ENCODE measurements at places on chromosomes 7 and 10.

GRCh38 chr10:117653170-117653515 lies 110.6 kb downstream of the EMX2 start:
- DNase-seq, result no peak

GRCh38 chr7:2688409-2689342 lies 674 bp downstream of the AMZ1 start:
- no peak for DNase-seq

DNA sequence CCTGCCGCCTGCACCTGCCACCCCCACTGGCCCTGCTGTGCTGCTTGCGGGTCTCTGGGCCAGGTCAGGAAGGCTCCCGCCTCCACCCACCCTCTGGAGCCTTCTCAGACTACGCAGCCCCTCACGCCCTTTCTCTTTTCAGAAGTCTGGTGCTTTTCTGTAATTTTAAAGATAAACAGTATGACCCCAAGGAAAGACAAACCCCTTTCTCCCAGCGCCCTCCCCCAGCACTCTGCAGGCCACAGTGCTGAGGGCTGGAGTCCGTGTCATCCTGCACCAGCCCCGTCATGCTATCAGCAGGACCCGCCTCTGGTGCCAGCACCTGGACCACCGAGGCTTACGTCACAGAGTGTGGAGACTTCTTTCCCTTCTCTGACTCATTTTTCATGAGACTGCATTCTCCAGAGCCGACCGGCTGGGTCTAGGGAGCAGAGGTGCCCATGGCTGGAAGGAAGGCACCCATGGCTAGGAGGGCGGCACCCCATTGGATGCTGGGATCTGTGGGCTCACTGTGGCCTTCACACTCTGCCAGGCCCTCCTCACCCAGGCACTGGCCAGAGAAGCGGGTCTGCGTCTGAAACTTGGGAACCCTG lies 53.4 kb downstream of the CFAP46 start:
- DNase-seq, result no peak

DNA sequence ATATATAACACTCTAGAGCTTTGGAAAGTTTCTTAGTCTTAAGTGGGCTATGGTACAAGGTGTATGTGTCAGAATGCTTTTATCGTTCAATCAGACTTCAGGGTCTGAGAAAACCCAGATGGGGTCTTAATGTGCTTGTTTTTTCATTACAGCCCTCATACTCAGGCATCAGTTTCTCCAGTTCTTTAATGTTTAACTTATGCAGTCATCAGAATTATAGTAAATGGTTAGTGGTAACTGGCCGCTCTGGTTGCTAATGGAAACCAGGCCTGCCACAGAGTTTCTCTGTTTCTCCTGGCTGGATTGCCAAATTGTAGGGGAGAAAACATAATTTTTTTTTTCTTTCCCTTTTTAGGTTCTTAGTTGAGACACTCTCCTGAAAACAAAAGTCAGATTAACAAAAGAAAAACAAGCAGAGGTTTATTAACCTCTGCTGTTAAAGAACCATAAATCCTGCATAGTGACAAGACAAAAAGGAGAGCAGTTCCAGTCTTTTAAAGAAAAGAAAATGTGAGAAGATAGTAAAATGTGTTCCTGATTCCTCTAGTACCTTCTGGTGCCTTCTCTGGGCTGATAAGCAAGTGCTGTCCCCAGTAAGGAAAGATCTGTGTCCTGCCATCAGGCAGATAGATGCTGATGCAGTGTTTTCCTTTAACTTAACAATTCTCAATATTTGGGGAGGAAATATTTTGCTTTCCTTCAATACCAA lies 21.5 kb upstream of the GHITM start:
- no peak for DNase-seq

DNA sequence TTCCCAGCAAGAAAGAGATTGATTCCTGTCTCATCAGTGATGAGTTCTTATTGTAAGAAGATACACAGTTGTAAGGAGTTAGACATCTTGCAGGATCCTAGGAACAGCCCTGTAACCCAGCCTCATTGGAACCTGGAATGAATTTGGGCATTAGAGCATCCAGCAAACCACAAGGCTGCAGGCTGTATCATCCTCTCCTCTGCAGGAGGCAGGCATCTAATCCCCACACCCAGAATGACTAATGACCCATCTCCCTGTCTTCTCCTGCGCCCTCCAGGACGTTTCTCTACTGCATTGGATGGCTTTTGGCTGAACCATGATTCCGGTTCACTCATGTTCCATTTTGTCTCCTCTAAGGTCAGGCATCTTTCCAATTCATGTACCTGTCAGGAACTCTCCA lies 233.9 kb downstream of the POU6F2 start:
- no peak for DNase-seq

DNA sequence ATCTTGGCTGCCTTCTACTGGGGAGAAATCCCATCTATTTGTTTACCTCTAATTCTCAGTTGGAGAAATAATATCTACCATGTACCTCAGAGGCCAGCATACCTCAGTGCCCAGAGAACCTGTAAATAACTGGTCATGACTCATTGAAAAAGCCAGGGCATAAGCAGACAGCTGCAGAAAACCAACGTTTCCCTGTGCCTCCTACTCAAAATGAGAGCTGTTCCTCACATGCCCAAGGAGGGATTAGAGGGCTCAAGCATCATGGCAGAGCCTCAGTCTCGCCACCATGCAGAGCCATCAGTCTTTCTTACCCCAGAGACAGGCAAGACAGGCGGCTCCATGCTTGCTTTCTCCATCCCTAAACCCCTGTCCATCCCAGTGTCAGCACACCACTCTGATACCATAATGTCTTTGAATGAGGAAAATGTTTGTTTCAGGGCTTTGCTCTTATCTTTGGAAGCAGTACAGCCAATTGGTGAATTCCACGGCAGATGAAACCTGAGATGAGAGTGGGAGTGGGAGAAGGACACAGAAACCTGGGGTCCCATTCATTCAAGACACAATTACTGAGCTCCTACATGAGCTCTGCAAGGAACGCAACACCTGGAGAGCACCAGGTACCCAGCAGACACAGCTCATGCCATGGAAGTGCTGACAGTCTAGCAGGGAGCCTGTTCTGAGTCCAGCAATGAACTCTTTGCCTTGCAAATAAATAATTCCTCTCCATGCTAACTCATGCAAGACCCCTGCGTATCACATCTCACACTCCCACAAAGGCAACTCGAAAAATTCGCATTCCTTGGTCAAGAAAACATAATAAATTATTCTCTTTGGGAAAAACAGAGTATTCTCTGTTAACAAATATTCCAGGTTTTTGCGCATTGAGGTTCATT lies 21.1 kb downstream of the PON1 start:
- no peak for DNase-seq

GRCh38 chr7:12239806-12240205 lies 28.7 kb downstream of the TMEM106B start:
- DNase-seq, result no peak

DNA sequence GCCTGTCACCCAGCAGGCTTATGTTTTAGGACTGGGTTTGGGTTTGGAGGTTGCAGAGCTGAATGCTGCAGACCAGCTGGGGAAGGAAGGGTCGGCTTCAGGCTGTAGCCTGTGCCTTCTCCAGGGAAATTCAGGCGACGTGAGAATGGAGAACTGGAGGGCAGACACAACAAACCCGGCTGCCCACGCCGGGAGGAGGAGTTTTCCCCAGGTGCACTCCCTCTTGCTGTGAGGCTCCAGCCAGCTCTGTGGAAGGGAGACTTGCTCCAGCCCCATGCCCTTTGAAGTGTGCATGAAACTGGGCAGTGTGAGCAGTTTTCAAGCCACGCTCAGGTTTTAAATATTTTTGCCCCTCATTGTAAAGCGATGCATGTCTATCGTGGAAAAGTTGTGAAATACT lies 279.1 kb downstream of the CCSER2 start:
- DNase-seq, result no peak

DNA sequence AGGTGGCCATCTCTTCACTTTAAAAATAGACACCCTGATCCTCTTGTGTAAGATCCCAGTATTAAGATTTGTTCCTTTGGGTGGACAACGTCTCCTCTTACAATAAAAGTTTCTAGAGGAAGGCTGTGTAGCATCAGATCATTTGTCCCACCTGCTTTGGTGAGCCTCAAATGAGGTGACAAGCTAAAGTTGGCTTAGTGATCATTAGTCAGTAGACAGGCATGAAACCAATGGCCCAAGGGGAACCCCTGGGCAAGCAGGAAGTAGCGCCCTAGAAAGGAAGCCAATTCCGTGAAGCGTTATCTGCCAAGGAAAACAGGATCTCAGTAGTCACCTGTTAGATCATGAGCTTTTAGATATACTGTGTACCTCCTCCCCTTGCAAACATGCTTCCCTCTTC lies 66.8 kb downstream of the PCGF5 start:
- no peak for DNase-seq

DNA sequence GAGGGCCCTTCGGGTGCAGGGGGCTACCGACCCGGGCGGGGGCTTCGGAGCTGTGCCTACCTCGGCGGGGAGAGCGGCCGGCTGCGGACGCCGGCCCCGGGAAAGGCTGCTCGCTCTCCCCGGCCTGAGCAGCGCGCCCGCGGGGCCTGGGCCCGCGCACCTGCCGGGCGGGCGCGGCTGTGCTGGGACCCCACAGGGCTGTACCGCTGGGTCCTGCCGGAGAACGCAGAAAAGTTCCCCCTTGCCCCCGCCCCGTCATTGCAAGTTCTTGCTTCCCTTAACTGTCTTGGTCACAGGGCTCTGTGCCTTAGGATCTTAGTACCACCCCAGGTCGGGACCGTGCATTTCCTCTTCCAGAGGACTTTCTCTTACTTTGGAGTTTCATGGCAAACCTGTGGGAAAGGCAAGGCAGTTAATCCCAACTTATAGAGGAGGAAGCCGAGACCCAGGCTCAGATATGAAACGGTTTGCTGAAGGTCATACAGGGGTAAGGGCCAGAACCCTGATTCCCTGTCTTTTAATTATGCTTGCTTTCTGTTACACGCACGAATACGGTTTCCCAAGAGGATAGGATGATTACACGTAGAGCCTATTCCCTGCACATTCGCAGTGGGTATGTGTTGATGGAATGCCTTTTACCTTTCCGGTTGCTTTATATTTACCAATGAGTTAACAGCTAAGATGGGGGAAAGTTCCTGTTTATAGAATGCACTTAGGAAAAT lies 652 bp downstream of the PCGF5 start:
- DNase-seq, result no peak

GRCh38 chr10:124353896-124354295 lies 64.8 kb downstream of the OAT start:
- DNase-seq, result no peak

DNA sequence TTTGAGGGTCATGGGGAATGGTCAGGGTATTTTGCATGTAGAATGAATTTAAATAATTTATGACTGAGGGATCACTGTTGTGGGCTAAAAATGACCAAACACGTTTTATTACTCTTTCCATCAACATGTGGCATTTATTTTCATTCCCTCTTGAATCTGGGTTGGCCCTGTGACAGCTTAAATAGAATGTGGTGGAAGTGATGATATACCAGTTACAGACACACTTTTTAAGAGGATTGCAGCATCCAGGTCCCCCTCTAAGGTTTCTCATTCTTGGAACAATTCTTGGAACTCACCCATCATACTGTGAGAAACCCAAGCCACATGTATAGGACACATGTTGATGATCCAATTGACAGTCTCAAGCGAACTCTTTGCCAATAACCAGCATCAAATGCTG lies 272.4 kb downstream of the ETV1 start:
- DNase-seq, result no peak

DNA sequence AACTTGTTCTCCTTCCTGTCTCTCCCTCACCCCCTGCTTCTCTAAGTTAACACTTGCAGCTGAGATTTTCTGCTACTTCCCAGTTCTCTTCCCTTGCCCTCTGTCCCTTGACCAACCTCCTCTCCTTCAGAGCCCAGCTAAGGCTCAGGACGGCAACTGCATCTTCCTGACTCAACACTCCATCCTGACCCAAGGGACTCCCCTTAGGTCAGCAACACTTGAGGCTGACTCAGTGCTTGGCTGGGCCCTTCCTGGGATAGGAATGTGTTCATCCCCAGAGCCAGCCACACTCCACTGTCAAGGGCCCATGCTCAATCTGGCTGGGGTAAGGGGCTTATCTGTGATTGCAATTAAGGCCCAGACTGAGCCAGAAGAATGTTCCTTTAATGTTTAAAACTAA lies 3.4 kb downstream of the CALHM2 start:
- DNase-seq, result no peak

- DNase-seq, result no peak
Measured at GRCh38 chr10:28914701-28915100, 237.4 kb downstream of the BAMBI start.

GRCh38 chr10:17023386-17024298 lies 106.0 kb downstream of the CUBN start:
- DNase-seq, result no peak

GRCh38 chr10:99854860-99855259 lies 72.4 kb downstream of the ABCC2 start:
- DNase-seq, result no peak

DNA sequence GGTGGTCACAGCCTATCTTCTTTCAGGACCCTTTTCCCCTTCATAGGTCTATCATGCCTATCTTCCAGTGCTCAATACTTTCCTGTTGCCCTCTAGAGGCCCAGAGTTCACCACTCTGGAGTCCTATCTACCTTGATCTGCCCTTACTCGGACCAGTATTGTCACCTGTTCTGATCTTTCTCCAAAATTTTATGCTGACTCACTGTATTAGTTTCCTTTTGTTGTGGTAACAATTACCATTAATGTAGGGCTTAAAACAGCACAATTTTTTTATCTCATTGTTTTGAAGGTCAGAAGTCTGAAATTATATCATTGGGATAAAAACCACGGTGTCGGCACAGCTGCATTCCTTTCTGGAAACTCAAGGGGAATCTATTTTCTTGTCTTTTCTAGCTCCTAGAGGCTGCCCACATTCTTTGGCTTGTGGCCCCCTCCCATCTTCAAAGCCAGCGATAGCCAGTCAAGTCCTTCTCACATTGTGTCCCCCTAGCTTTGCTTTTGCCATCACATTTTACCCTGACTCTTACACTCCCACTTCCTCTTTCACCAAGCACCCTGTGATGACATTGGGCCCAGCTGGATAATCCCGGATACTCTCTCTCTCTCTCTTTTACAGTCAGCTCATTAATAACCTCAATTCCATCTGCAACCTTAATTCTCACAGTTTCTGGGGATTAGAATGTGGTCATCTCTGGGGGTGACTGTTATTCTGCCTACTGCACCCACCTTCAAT lies 54.6 kb downstream of the TFAM start:
- DNase-seq, result no peak

- DNase-seq, result no peak
Measured at GRCh38 chr10:33478089-33478674, 143.7 kb upstream of the NRP1 start.

DNA sequence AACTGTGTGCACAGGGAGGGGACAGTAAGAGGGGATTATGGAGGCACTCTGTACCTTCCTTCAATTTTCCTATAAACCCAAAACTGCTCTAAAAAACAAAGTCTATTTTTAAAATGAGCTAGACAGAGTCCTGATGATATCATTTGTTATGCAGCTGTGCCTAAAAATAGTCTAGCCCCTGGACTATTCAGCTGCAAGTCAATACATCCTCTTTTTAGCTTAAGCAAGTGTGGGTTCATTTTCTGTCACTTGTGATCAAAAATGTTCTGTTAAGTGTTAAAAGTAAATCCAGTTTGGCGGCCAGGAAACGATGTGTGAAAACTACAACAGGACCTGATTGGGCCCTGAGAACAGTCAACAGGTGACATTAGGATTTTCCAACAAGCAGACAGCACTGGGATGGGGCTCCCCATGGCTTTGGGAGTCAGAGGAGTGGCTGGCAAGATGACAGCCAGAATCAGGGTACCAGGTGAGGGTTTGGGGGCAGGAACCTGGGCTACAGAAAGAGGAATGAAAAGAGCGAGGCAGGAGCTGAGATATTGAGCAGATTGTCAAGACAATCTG lies 33.9 kb downstream of the FAM107B start:
- DNase-seq, result no peak

- DNase-seq, result no peak
Measured at GRCh38 chr7:37193087-37193774, 255.4 kb downstream of the ELMO1 start.
